ENCODE measurements at places on chromosomes 12 and 14.

- DNase-seq, result no peak
Observed at GRCh38 chr14:92754966-92755365, 6.5 kb upstream of the LGMN start.

GRCh38 chr12:105862163-105862821 is 276.5 kb downstream of the NUAK1 start:
- DNase-seq, result no peak

- no peak for DNase-seq
Observed at GRCh38 chr14:81018251-81018650, 62.8 kb downstream of the TSHR start.

DNA sequence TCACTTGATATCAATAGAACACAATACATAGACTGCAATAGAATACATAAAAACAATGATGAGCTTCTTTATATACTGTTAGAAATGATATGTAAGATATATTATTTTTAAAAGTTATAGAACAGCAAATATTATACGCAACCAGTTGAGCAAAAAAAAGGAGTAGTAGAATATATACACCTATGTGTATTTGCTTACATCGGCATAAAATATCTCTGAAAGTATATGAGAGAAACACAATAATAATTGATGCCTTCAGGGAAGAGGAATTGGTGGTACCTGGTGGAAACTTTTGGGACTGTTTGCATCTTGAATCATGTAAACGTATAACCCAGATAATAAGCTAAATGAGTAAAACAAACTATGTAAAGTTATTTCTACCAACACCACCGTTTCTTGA is 418.4 kb upstream of the DCN start:
- no peak for DNase-seq

DNA sequence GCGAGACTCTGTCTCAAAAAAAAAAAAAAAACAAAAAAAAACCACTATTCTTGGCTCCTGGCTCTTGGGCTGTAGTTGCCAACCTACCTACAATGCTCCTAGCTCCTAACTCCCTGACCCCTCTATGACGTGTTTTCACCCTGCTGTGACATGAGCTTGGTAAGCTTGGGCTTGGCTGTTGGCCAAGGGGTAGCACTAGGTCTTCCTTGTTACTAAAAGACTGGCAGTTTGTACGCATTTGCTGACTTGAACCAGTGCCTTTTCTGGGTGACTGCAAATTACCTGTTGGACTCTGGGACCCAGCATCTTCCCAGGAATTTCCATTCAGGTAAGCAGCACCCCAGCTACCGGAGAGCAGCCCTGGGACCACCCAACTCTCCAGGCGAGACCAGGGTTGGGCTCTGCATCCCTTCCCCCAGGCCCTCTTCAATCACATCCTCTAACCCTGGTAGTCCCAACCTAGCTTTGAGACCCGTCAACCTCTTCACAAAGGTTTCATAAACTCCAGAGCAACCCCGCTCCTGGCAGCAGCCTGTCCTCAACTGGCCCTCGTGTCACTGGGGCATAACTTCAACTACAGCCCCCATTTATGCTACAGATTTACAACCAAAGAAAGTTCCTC is 8.3 kb downstream of the CDK2AP1 start:
- no peak for DNase-seq

DNA sequence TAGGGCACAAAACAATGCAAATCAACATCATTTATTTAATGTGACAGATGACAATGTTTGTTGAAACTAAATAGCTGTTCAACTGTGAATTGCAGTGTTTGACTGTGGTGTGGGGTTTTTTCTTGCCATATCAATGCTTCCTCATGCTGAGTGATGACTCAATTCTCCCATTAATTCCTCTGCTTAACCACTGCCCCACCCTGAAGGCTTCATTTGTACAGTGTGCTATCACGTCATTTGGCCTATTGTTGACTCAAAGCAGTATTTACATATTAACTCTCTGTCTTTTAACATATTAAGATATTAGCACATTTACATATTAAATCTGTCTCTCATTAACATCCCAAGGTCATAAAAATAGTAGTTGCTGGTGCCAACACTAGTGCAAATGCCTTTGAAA is 164.8 kb upstream of the NRXN3 start:
- DNase-seq, result no peak

DNA sequence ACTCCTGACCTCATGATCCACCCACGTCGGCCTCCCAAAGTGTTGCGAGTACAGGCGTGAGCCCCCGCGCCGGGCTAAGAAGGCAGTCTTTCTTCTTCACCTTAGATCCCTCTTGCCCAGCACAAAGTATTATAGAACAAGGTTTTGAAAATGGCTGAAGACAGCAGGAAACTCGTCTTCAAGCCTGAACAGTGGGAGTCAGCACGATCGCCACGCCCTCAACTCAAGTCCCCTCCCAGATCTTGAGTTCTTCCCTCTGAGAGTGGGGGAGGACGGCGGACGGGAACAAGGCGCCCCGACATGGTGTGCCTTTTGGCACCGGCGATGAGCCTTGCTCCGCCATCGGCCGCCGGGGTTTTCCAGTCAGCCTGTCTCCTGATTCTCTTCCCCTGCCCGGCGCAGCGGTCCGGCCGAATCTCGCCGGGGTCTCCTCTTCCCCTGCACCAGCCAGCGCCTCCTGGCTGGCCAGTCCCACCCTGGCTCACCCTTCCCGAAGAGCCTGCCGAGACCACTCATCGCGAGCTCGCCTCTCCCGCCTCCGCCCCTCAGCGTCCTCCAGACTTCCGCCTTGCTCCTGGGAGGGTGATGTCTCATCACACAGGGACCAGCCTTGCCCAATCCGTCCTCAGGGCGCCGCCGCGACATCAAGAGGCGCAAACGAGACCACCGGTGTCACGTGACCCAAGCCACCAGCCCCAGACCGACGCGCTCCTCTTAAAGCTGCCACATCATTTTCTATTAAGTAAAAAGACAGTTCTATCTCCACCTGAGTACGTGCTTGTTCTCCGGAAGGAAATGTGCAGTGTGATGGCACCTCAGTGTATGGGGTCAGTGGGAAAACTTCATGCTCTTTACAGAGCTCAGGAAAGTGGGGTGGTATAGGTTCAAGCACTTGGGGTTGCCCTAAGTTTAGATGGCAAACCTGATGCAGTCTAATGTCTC is at the start of gene CHMP4A:
CHMP4A (minus strand) TSS at position 565 of the 942 bp plus-strand sequence; CDS start at position 516, 49 bp downstream.
- DNase-seq, result peak; percentile 99

- no peak for DNase-seq
Observed at GRCh38 chr14:75859746-75860145, 122.0 kb downstream of the TGFB3 start.

- DNase-seq, result no peak
Observed at GRCh38 chr12:128204711-128205110, 62.3 kb upstream of the TMEM132C start.

- no peak for DNase-seq
Observed at GRCh38 chr14:58826845-58827686, 189.3 kb downstream of the DACT1 start.

DNA sequence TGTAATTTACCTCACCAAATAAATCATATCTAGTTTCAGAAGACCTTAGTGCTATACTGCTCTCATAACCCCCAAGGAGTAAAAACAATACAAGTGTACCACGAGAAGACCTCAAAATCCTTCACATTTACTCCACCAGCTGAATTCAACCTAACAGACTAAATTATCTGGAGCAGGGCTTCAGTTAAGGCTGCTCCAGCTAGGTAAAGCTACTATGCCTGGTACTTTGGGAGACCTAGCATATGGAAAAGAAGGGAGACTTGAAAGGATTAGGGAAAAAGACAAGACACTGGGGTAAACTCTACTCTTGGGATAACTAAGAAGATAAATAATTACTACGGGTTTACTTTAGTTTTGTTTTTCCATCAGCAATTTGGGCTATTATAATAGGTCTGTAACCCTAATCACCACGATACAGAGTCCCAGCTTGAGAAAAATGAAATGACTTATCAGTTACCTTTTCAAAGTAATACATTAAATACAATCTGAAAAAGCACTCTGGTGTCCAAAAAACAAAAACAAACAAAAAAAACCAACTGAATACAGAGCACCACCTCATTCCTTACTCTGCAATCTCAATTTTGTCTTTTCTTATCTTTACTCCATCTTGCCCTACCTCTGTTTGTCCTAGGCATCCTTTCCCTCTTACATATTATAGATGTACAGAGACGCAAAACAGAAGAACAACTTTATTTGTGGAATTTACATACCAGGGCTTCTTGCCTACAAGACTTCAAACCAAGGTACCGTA is 2.1 kb downstream of the EML5 start:
- no peak for DNase-seq

DNA sequence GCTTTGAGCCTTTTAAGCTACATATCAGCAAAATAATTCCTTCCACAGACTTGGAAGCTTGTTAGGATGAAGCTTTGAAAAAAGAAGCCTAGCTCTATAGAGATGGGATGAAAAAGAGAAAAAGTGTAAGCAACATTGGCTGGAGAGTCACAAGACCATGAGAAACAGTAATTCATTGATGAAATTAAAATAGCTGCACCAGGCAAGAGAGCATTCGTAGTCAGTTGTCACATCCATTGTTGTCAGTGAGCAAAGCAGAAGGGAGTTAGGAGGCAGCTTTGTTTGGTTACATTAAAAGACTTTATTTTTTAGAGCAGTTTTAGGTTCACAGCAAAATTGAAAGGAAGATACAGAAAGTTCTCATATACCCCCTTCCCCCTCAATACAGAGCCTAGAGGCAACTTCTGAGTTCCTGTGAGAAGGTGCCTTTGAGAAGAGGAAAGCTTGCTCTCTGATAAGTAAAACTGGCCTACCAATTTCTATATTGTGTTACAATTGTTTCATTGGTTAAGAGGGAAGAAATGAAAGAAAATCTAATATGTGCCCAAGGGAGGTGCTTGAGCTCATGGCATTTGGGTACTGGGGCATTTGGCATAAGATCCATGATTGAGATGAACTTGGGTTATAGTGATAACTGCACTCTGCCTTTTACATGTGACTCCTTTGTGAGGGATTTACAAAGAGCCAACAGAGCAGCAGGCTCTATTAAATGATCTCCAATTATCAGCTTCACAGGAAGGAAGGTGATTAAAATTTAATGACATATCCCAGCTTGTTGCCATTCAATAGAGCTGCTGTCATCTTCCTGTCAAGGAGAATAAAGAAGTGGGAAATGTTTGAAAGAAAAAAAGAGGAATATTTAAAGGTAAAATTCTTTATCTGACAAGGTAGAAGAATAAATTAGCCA is 361.3 kb upstream of the TMTC1 start:
- no peak for DNase-seq

DNA sequence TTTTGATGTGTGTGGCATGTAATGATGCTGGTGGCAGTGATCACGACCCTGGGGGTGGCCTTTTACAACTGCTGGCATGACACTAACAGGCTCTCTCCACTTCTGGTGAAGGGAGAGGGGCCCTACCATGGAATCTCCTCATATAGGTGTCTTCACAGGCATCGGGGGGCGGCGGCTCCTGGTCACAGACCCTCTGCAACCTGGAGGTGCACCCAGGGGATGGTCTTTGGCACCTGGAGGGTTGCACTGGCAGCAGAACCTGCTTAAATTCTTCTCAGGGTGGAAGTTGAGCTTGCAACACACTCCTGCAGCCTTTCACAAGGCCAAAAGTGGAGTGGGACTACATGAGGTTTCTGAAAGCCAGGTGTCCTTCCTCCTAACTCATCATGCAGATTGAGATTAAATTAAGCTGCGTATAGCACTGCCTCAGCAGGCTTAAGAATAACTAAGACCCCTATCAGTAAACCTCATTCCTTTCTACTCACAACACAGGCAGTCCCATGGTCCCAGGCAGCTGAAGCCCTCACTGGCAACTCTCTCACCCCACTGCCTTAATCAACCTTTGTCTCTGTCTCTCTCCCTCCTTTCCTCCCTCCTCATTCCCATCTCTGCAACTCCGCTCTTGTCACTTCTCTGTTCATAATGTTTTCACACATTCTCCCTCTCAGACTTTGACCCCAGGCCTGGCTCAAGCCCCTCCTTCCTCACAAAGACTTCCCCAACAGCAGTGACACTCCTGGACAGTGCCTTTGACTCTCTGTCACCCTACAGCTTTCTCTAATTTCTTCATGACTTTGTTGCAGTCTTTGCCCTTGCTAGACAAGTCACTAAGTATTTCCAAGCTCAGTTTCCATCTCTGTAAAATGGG is 18.9 kb downstream of the NID2 start:
- no peak for DNase-seq

DNA sequence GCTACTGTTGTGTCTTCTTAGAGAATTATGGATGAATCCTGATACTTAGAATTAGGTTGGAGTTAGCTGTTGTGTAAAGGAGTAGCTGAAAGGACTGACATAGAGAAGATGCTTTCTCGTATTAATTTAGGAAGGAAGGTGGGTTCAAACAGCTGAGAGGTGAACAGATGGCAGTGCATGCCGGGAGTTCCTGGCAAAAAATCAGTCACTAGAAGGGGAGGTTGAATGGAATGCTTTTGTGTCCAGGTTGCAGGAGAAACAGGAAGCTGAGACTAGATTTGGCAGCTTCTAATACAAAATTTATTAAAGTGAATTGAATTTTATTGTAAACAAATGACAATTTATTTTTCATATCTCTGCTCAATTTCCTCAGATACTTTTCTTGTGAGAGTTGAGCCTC is 70.8 kb downstream of the BTG1 start:
- DNase-seq, result no peak

- no peak for DNase-seq
Observed at GRCh38 chr12:66653796-66654195, 25.1 kb downstream of the GRIP1 start.

DNA sequence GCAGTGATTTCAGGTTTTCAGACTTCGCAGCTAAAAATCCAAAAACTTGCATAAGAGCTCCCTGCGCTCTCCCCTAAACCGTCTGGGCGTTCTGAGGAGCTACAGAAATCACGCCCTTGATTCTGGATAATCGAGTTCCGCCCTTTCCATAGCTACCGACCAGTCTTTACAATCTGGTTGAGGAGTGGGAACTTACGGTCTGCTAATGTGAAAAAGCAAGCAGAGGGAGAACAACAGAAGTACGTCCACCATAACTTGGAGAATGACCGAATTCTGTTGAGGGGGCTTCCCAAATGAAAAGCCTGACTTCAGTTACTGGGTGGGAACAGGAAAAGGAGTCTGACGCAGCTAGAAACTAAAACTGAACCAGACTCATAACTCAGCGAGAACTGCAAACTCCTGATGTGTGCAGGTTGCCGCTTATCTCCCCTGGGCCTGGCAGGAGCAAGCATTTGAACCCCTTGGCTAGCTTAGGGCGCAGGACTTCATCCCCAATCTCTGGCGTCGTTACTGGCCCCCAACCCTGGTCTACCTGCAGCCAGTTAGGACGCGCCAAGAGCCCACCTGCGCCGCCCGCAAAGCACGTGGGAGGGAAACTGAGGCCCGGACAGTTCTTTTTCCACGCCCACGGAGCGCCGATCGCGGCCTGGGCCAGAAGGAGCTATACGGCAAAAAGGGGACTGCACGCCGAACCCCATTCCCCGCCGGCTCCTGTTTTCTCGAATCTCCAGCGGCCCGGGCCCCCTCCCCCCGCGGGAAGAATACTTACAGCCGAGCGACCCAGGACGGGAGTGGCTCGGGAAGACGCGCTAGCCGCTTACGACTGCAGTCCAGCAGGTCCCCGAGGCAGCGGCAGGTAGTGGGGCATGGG is 838 bp downstream of the LRIG3 start:
- DNase-seq, result peak; percentile 8

- DNase-seq, result no peak
Observed at GRCh38 chr12:99195474-99195873, 452.1 kb upstream of the GARIN6 start.
